ENCODE measurements at places on chromosomes 16 and 17.
A peak's percentile ranks its signal among the peaks of the same experiment; 100 is the strongest.

DNA sequence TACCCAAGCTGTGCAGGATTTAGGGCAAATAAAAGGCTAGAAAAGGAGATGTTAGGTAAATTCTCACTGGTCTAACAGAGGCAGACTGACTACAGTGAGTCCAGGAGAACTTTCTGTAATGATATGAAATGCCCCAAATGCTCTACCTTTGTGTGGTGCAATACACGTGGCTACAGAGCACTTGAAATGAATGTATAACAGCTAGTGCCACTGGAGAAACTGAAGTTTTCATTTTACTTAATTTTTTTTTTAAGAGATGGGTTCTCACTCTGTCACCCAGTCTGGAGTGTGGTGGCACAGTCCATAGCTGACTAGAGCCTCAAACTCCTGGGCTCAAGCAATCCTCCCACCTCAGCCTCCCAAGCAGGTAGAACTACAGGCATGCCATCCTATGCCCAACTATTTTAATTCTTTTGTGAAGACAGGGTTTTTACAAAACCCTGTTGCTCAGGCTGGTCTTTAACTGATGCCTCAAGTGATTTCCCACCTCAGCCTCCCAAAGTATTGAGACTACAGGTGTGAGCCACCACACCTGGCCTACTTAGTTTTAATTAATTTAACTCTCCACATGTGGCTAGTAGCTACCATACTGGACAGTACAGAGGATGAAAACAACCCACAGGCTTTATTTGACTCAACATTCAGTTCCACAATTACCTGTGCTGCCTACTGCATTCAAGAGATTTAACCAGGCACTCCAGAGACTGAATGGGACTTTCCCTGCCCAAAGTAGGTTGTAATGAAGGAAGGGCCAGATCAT is 84.8 kb upstream of the PLEKHM1 start:
- DNase-seq = no peak

DNA sequence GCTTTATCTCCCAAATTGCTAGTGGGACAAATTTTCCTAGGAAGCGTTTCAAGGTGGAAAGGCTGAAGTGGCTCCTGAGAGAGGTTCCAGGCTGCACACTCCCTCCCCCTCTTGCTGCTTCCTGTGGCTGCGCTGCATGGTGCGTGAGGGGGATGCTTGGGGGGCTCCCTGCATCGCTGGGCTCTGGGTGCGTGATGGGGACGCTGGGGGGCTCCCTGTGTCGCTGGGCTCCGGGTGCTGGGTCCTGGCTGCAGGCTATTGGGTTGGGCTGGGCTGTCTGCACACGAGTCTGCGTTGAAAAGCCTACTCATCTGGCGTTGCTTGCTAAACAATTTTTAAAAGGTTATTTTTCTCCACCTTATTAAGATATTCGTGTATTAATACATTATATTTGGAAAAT is 30.1 kb downstream of the NDEL1 start:
- DNase-seq = no peak

DNA sequence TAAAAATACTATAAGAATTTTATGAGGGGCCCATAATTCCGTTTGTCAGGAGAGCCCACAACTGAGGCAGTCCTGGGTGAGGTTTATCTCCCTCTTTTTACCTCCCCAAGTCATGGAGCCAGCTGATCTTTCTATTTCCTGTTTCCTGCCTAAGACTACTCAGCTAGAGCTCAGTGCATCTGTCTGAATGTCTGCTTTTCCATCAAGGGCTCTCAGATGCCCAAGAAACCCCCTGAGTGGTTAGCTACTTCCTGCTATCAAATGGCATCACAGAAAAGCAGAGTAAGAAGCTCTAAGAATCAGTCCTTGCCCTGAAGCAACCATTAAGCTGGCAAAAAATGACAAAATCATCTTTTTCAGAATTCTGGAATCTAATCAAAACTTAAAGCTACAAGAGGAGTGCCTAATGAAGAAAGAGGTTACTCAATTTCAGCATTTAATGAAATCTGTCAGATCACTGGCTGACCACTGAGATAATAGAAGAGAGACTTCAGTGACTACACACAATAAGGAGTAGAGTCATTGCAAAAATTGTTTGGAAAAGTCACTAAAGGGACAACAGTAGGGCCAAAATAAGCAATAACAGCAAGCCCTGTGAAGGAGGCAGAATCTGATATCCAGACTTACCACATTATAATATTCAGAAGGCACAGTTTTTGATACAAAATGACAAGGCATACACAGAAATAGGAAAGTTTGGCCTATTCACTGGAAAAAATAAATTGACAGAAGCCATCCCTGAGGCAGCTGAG is 150.1 kb downstream of the CYB561 start:
- DNase-seq = no peak

- peak; percentile 82 for DNase-seq
These were observed 29.4 kb upstream of the SUPT4H1 start for GRCh38 chr17:58381124-58382035.

- no peak for DNase-seq
These were observed 1.0 kb downstream of the CPPED1 start for GRCh38 chr16:12802661-12803060.

DNA sequence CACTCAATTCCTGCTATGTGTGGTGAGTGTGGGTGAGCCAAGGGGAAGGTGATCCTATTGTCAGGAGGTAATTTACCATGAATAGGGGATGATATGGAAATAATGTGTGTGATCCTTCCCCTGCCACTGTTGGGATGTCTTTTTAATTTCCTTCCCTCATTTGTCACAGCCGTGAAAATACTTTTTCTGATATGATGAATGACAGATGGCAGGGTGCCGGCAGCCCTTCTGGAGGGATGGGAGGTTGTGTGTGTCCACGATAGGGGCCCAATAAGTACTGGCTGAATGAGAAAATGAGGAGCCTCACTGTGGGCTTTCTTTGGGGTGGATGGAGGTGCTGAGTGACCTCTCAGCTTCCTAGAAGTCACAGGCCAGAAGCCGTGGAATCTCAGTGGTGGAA is 109.5 kb downstream of the PRKCB start:
- no peak for DNase-seq

GRCh38 chr17:4116516-4116915 is 26.3 kb downstream of the ZZEF1 start:
- no peak for DNase-seq

GRCh38 chr16:89364606-89365005 is 125.8 kb downstream of the ANKRD11 start:
- no peak for DNase-seq

DNA sequence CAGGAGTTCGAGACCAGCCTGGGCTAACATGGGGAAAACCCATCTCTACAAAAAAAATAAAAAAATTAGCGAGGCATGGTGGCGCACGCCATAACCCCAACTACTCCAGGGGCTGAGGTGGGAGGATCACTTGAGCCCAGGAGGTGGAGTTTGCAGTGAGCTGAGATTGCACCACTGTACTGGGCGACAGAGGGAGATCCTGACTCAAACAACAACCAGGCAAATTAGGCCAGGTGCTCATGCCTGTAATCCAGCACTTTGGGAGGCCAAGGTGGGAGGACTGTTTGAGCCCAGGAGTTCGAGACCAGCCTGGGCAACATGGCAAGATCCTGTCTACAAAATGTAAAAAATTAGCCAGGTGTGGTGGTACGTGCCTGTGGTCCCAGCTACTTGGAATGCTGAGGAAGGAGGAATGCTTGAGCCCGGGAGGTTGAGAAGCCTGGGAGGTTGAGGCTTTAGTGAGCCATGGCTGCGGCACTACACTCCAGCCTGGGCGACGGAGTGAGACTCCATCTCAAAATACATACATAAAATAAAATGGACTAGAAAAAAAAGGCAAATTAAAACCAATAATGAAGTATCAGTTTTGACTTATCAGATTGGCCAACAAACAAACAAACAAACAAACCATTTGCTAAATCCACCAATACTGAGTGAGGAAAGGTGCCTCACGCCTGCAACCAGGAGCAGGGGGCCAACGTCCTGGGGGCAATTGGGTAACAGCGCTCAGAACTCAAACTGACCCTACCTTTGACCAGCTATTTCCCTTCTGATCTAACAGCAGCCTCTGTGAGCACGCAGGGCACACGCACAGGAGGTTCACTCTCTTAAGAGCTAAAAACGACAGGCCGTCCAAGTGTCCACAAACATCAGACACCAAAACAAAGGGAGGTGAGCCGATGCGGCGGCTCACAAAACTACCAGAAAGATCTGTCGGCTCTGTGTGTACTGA is 19.4 kb upstream of the FASN start:
- no peak for DNase-seq

- peak; percentile 9 for DNase-seq
These were observed 4.9 kb upstream of the PSMD7 start for GRCh38 chr16:74291577-74292208.

DNA sequence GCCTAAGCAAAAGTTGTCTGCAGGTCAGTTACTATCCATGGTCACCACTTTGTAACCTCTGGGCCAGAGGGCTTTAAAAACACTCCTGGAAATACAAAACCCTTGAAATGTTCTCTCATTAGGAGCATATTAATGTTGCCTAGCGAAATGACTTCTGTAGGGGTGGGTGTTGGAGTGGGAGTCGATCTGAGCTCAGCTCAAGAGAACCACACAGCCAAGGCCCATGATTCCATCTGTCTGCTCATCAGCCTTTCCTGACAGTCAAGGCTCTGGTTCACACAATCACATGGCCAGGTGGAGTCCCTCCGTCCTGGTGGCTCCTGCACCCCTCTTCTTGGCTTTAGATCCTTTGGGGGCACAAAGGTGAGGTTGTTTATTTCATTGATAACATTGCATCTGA is 26.7 kb downstream of the RCVRN start:
- DNase-seq = no peak

DNA sequence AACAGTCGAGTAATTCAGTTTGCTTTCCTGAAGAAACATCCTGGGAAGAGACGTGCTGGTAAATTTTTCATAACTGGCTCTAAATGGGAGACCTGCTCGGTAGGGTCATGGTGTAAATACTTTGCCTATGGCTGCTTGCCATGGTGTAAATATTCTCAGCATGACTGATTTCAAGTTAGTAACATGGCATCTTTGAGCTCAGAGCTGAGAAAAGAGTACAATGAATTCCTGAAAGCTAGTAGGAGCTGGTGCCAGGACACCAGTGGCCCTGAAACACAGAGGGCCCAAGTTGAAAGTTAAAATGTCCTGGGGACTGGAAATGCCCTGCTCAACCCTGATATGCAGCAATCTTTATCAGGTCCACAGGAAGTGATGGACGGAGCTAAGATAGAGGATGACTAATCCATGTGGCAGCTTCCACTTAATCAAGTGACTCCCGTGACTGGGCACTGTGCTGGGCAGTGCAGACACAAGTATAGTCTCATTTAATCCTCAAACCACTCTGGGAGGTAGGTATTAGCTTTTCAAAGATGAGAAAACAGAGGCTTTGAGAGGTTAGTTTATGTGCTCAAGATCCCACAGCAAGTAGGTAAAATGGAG is 130.1 kb upstream of the ADAMTS18 start:
- DNase-seq = peak; percentile 34

GRCh38 chr16:81652798-81653505 is 126.1 kb upstream of the PLCG2 start:
- peak; percentile 78 for DNase-seq

DNA sequence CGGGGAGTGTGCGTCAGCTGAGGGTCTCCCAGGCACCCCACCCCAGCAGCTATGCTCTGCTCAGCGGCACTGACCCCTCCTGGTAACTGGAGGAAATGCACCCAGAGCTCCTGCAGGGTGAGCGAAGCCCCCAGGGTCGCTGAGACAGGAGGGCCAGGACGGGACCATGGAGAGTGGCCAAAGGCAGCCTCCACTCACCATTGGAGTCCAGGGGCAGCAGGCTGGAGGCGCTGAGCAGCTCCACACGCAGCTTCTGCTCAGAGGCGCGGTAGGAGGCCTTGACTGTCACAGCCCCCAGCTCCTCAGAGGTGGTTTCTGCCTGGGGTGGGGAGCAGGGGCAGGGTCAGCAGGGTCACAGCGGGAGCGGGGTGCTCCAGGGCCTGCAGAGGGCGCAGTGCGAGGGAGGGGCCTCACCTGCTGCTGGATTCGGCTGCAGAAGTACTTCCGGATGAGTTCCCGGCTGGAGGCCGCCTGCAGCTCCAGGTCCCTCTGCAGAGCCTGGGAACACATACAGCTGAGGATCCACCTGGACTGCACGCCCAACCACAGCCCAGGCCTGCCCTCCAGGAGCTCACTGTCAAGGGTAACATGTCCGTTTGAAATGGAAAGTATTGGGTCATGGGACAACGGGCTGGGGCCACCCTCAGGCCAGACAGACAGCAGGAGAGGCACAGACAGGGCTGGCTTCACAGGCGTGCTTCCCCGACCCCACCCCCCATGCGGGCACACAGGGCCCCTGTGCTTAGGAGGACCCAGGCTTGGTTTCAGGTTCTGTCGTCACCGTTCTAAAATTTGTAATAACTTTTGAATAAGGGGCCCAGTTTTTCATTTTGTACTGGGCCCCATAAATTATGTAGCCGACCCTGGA is 13.8 kb downstream of the UNC13D start:
- DNase-seq = no peak

GRCh38 chr16:974611-975261 is 4.0 kb upstream of the LMF1 start:
- DNase-seq = peak; percentile 72

DNA sequence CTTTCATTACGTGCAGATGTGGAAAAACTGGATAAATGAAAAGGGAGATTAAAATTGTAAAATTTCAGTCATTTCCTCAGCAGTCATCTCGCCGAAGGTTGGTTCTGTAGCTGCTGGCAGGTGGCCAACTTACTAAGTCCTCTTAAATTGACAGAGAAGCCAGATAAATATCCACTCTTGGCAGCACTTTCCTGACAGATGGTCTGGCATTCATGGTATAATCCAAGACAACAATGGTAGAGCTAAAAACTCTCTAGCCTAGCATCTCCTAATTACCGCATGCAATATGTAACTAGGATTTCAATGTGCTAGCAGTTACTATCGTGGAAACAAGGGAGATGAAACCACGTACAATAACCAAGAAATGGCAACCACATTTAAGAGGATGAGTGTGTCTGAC is 306.3 kb downstream of the CNTNAP4 start:
- DNase-seq = peak; percentile 3

DNA sequence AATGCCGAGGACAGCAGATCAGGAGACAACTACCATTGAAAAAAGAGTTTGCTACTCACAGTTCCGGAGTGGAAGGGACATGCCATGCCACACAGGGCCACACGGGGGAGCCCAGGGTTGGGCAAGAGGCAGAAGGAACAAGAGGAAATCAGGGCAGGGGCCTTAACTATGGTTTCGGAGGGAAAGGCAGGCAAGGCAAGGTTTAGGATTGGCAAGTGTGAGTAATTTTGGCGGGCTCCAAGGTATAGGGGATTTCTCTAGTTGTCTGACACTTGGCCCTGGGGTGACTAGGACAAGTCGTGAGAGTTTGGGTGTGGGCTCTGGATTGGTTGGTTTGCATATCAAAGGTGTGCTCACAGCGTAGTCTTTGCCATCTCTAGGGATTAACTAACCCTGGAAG is 27.0 kb upstream of the NTN1 start:
- peak; percentile 66 for DNase-seq

GRCh38 chr17:83037874-83038165 is 41.6 kb upstream of the METRNL start:
- no peak for DNase-seq
